ENCODE measurements at places on chromosomes 3 and 15.
A peak's percentile ranks its signal among the peaks of the same experiment; 100 is the strongest.

- H3K27me3 ChIP-seq: peaks cover 4% of the 10 kb centered on the region
- no peaks in the 10 kb centered on the region for H3K36me3 ChIP-seq
- no peak overlapping the region for H3K27ac ChIP-seq
- no peaks in the 10 kb centered on the region for H3K4me1 ChIP-seq
- DNase-seq: no peak
These were observed 14.8 kb upstream of the LCTL start for GRCh38 chr15:66580643-66581042.

- H3K27ac ChIP-seq: no peak overlapping the region
- peaks cover 71% of the 10 kb centered on the region for H3K27me3 ChIP-seq
- no peak for DNase-seq
These were observed 352 bp downstream of the CHRD start for GRCh38 chr3:184380185-184380626.

- DNase-seq: no peak
- no peaks in the 10 kb centered on the region for H3K4me1 ChIP-seq
- H3K36me3 ChIP-seq: no peaks in the 10 kb centered on the region
- H3K27me3 ChIP-seq: peaks cover 20% of the 10 kb centered on the region
These were observed 111.0 kb downstream of the LRRK1 start for GRCh38 chr15:101029971-101030661.

- H3K27ac ChIP-seq: no peak overlapping the region
- no peak overlapping the region for H3K4me3 ChIP-seq
- no peak for DNase-seq
- peaks cover 39% of the 10 kb centered on the region for H3K4me1 ChIP-seq
- peaks cover 19% of the 10 kb centered on the region for H3K36me3 ChIP-seq
These were observed 189.2 kb downstream of the LPP start for GRCh38 chr3:188342991-188343732.

DNA sequence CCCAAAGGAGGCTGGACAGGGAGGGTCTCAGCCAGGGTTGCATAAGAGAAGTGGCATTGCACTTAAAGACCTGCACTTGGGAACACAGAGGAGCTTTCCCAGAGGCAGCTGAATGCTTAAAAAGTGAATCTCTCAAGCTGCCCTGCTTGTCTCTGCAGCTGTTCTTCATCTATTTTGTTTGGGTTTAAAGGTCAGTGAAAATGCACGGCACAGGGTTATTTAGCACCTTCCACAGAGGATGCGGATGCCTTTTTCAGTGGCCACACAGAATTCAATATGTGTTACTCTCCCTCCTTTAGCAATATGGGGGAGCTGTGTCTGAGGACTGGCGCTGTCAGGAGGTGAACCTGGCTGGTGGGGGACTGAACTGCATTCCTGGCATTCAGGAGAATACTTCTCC is 22.7 kb upstream of the CTNNB1 start:
- H3K27ac ChIP-seq: no peak overlapping the region
- DNase-seq: no peak
- H3K4me3 ChIP-seq: no peak overlapping the region
- H3K4me1 ChIP-seq: no peaks in the 10 kb centered on the region
- H3K27me3 ChIP-seq: peaks cover 13% of the 10 kb centered on the region

DNA sequence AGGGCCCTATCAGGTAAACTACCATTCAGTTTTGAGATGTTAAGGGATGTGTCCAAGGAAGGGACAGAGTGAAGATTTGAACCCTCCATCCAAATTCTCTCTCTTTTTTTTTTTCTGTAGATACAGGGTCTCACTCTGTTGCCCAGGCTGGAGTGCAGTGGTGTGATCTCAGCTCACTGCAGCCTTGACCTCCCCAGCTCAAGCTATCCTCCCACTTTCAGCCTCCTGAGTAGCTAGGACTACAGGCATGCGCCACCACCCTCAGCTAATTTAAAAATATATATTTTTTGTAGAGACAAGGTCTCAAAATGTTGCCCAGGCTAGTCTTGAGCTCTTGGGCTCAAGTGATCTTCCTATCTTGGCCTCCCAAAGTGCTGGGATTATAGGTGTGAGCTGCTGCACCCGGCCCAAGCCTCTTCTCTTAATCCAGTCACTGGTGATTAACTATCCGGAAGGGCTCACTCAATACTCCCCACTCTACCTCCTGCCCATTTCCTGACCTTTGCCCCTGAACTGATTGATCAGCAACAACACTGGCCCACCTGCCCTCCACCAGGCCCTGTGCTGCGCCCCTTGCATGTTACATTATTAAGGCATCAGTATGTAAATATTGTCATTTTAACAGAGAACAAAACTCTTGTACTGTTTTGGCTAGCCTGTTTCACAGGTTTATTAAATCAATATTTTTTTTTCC is 164.7 kb downstream of the CTNNB1 start:
- H3K4me3 ChIP-seq: no peak overlapping the region
- no peaks in the 10 kb centered on the region for H3K36me3 ChIP-seq
- peaks cover 2% of the 10 kb centered on the region for H3K27me3 ChIP-seq
- no peak overlapping the region for H3K27ac ChIP-seq
- no peaks in the 10 kb centered on the region for H3K4me1 ChIP-seq
- DNase-seq: no peak

DNA sequence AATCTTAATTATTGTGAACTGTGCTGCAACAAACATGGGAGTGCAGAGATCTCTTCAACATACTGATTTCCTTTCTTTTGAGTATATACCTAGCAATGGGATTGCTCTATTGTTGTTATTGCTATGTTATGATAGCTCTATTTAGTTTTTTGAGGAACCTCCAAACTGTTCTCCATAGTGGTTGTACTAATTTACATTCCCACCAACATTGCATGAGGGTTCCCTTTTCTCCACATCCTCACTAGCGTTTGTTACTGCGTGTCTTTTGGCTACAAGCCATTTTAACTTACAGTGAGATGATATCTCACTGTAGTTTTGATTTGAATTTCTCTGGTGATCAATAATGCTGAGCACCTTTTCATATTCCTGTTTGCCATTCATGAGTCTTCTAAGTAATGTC is 45.5 kb upstream of the TNFSF10 start:
- peaks cover 51% of the 10 kb centered on the region for H3K4me1 ChIP-seq
- H3K36me3 ChIP-seq: peaks cover 21% of the 10 kb centered on the region
- no peaks in the 10 kb centered on the region for H3K27me3 ChIP-seq
- H3K27ac ChIP-seq: no peak overlapping the region
- no peak for DNase-seq

DNA sequence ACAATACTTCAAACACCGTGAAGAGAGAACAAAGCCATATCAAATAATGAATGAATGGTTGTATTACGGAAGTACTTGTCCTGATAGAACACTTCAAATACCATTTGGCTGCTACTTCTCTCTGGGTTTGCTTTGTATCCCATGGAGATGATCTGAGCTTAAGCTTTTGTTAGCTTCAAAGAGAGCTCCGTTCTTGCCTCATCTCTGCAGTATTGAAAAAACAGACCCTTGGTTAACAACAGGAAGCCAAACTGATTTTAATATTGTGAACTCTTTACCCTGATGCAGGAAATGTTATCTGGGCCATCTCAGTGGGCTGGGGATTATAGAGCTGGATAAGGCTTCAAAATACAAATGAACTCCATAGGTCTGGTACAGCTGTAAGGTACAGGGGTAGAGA is 101.0 kb downstream of the CHL1 start:
- DNase-seq: no peak
- no peak overlapping the region for H3K27ac ChIP-seq
- no peaks in the 10 kb centered on the region for H3K4me1 ChIP-seq
- H3K36me3 ChIP-seq: no peaks in the 10 kb centered on the region
- H3K27me3 ChIP-seq: no peaks in the 10 kb centered on the region
- H3K4me3 ChIP-seq: no peak overlapping the region

DNA sequence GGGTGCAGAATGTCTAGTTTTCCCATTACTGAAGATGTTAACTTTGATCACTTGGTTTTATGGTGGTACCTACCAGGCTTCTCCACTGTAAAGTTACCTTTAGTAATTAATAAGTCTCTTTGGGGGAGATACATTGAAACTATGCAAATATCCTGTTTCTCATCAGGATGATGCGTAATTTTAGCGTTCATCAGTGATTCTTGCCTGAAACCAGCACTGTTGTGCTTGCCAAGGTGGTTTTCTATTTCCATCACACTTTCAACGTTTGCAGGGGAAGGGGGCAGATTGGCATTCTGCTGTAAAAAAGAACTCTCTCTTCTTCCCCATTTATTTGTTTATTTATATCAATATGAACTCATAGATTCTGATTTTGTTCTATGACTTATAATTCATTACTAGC is 61.0 kb downstream of the SSR3 start:
- no peak overlapping the region for H3K27ac ChIP-seq
- no peaks in the 10 kb centered on the region for H3K4me1 ChIP-seq
- no peaks in the 10 kb centered on the region for H3K36me3 ChIP-seq
- no peak for DNase-seq
- no peak overlapping the region for H3K4me3 ChIP-seq

DNA sequence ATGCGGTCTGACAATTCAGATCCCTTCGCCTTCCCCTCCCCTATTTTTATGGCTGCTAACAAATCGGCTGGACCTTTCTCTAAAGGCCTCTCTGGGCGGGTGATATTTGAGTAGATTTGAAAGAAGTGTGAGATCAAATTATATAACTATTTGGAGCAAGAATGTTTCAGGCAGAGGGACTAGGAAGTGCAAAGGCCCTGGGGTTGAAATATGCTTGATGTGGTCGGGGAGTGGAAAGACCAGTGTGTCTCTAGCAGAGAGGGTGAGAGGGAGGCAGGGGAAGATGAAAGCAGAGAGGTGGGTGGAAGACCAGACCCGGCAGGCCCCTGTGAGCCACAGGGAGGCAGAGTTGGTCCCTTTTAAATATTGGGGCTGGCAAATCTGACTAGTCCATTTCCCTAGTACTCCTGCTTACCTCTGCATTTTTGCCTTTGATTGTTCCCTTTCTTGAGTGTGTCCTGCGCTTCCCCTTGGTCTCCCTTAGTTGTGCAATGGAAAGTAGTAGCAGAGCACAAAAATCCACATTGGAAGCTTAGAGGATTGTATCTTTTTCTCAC is 32.3 kb downstream of the SLCO3A1 start:
- no peak overlapping the region for H3K27ac ChIP-seq
- H3K4me1 ChIP-seq: peaks cover 16% of the 10 kb centered on the region
- H3K27me3 ChIP-seq: peaks cover 2% of the 10 kb centered on the region
- no peak overlapping the region for H3K4me3 ChIP-seq
- no peaks in the 10 kb centered on the region for H3K36me3 ChIP-seq

GRCh38 chr3:127371334-127371733 is 83.5 kb upstream of the PRR20G start:
- H3K4me3 ChIP-seq: no peak overlapping the region
- DNase-seq: no peak
- H3K27me3 ChIP-seq: peaks cover 2% of the 10 kb centered on the region

DNA sequence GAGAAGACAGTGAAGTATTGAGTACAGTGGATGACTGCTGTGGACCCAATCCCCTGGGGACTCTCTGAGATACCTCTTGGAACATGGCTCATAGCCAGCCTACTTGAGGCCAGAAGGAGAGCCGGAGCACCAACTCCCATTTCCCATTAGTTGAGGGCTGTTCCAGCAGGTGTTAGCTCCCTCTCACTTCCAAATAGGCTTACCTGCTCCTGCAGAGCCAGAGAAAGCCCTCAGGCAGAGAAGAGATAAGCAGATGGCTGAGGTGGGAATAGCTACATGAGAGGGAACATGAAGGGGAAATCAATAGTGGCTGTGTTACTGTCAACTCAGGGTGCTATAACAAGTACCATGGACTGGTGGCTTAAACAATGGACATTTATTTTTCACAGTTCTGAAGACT is 4.6 kb upstream of the CCK start:
- no peak for DNase-seq
- H3K27ac ChIP-seq: no peak overlapping the region
- peaks cover 18% of the 10 kb centered on the region for H3K27me3 ChIP-seq
- no peaks in the 10 kb centered on the region for H3K4me1 ChIP-seq
- no peak overlapping the region for H3K4me3 ChIP-seq
- no peaks in the 10 kb centered on the region for H3K36me3 ChIP-seq

GRCh38 chr3:77464111-77464688 is 424.3 kb downstream of the ROBO2 start:
- H3K27me3 ChIP-seq: no peaks in the 10 kb centered on the region
- no peak overlapping the region for H3K27ac ChIP-seq
- no peaks in the 10 kb centered on the region for H3K36me3 ChIP-seq

DNA sequence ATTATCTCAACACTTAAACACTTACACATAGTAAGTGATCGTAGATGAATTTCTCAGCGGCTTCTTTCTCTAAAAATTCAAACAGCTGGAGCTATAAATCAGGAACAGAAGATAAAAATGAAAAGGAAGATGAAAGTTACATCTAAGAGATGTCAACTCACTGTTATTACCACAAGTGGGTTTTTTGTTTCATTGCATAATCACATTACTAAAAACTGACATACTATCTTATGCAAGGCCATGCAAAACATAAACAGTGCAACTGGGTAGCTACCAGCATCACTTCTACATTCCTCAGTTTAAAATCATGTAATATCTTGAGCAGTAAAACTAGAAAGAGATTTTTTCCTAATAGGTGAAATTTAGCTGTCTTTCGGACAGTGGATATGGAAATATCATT is 14.9 kb downstream of the MINDY4B start:
- no peaks in the 10 kb centered on the region for H3K4me1 ChIP-seq
- DNase-seq: no peak
- H3K27me3 ChIP-seq: peaks cover 8% of the 10 kb centered on the region
- no peak overlapping the region for H3K4me3 ChIP-seq
- no peaks in the 10 kb centered on the region for H3K36me3 ChIP-seq
- H3K27ac ChIP-seq: no peak overlapping the region

- H3K36me3 ChIP-seq: no peaks in the 10 kb centered on the region
- H3K4me1 ChIP-seq: no peaks in the 10 kb centered on the region
- peaks cover 71% of the 10 kb centered on the region for H3K27me3 ChIP-seq
- no peak for DNase-seq
- H3K27ac ChIP-seq: no peak within 1 kb of the TSS
- H3K4me3 ChIP-seq: peak within 1 kb of the TSS; percentile 40
These were observed at the start of gene CHRD for GRCh38 chr3:184379358-184380184. Gene CHRD, plus strand, starts transcription at chr3:184380054. Its CDS starts 265 bp downstream, at chr3:184380319.

DNA sequence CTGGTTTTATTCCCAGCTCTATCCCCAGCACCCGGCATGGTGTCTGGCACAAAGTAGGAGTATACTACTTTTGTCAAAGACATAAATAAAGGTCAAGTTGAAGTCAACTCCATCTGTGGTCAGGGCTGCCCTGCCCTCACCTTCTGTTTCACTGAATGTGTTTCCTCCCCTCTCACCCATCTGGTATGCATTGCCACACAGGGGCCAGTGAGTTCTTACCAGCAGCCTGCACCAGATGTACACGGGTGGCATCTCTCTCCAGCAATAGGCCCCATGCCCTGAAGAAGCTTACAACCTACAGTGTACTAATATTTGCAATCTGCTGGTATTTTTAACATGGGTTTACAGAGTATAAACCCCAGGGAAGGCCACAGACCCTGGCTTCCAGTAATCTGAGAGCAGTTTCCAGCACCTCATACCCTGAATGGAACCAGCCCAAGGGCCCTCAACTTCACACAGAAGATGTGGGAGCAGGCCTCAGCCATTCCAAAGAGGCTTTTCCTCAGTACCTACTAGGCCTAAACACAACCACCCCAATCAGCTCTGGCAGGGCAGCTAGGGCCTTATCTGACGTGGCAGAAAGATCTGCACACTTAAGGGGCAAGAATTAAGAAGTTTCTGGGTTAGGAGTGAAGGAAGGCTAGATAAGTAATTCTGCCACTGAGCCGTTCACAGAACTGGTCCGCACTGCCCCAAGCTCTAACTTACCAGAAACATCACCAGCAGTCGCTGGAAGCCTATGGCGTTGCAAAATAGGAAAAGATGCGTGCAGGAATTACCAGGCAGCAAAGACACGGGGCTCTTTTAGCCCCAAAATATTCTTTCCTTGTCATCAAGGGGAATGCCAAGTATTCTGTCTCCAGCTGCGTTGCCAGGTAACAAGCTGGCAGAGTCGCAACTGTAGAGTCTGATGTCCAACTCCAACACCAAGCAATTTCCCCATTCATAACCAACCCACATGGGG is 2.1 kb downstream of the IDH2 start:
- H3K27ac ChIP-seq: peak overlapping the region; percentile 94
- H3K4me1 ChIP-seq: peaks cover 71% of the 10 kb centered on the region
- H3K27me3 ChIP-seq: peaks cover 3% of the 10 kb centered on the region
- DNase-seq: no peak
- H3K4me3 ChIP-seq: peak overlapping the region; percentile 89

All from activated T-helper 1 cell treated with anti-CD3 and anti-CD28 coated beads, Interleukin-12 subunit alpha, Interleukin-12 subunit beta, Interleukin-2, Interleukin-4 antibody, amounts not matched to agents 30 ng/mL and 10 ng/mL and 1 ng/mL, durations not matched to agents 14 hours and 24 hours and 36 hours (primary cell).